Activated CD4-positive, alpha-beta T cell treated with anti-CD3 and anti-CD28 coated beads, Interleukin-2, amount 50 U/mL, for 48 hours (primary cell): ENCODE measurements at places on chromosomes 4 and X.

DNA sequence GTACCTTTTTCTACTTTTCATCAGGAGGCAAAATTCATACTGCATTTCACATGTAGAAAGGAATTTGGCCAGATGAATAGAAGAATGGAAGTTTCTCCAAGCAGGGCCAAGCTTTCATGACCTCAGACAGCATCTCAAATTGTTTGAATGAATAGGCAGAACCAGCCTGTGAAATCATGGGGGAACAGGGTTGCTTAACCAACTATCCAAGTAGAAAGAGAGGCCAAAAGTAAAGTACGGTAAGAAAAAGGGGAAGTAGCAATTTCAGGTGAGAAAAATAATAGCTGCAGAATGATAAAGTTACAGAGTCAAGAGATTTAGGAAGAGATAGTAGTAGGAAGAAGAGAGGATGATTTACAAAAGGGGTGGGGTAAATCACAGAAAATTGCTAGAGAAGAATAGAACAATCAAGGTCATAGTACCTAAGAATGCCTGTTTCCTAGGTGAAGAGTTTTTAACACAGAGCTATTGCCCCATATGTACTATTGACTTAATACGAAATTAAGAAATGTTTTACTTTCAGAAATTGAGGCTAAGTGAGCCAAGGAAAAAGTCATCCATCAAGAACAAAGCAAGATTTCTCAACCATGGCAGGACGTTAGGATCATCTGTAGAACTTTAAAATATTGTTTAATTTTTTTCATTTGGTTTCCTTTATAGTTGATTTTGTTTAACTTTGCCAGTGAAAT lies 177.1 kb upstream of the TET2 start:
- no peak for DNase-seq

- DNase-seq: no peak
Observed at GRCh38 chr4:796206-796605, 29.7 kb downstream of the CPLX1 start.

DNA sequence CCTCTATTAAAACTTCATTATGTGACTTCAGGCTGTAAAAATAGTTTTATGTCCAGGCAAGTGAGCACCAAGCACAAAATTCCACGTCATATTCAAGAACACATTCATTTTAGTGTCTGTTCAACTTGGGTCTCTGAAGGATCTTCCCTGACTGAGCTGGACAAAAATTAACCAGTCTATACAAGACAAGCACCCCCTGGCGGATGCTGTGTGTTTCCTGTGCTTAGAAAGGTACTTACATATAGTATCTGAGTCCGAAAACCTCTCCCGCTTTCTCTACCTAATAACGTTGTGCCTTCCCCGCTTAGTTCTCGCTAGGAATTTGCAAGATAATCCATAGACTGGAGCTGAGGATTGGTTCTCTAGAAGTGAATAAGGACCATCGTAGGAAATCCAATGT lies 2214.5 kb upstream of the TENM3 start:
- peak; percentile 5 for DNase-seq

- no peak for DNase-seq
Observed at GRCh38 chr4:109368661-109369060, 65.0 kb upstream of the SEC24B start.

- no peak for DNase-seq
Observed at GRCh38 chrX:74187211-74187610, 116.8 kb upstream of the ZCCHC13 start.

DNA sequence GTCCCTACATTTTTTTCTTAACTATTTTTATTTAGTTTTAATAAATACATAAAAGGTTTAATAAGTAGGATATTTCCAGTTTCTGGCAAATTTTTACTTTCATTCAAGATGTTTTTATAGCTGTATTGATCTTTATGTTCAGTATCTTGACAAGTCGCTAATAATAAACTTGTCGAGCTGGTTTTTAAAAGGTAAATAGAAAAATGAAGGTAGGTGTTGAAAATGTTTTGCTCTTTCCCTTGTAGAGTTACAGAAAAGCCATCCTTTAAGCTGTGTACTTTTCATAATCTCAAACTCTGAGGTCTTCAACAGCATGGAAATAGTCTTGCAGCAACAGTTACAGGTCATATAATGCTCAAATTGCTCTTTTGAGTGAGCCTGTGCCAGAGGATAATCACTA lies 52.6 kb downstream of the RS1 start:
- DNase-seq: no peak

GRCh38 chrX:72436010-72436409 lies 130.3 kb upstream of the CITED1 start:
- no peak for DNase-seq

DNA sequence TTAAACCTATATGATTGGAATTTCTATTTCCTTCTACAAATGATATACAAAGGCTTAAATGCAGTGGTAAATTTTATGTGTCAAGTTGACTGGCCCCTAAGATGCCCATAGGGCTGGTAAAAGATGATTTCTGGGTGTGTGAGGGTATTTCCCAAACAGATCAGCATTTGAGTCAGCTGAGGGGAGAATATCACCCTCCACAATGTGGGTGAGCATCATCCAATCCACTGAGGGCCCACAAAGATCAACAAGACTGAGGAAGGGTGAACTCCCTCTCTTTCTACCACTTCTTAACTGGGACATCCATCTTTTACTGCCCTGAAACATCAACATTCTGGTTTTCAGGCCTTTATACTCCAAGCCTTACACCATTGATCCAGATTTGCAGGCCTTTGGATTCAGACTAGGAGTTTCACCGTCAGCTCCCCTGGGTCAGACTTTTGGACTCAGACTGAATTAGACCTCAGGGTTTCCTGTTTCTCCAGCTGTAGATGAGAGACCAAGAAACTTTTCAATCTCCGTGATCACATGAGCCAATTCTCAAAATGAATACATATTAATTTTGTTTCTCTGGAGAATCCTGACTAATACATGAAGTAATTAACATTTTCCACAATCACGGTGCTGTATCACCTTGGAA lies 1020.7 kb upstream of the SLIT2 start:
- no peak for DNase-seq

GRCh38 chr4:159455675-159456237 lies 352.9 kb downstream of the RAPGEF2 start:
- DNase-seq: no peak

DNA sequence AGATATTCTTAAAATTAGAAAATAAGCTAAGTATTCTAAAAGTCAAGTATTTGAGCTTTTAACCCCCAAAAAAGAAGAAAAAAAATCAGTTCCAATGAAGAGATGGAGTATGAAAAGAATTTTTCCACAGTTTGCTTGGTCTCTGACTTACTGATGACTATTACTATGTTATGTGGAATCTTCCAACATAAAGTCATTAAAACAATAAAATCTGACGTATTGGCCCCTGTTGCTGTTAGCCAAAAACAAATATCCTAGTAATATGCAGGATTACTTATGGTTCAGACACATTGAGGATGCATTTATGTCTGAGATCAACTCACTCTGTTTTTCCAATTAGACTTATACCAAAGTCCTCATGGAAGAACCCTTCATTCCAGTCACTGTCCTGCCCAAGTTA lies 517.2 kb upstream of the ADGRL3 start:
- DNase-seq: no peak

- no peak for DNase-seq
Observed at GRCh38 chr4:52799813-52800212, 48.6 kb upstream of the ERVMER34-1 start.

DNA sequence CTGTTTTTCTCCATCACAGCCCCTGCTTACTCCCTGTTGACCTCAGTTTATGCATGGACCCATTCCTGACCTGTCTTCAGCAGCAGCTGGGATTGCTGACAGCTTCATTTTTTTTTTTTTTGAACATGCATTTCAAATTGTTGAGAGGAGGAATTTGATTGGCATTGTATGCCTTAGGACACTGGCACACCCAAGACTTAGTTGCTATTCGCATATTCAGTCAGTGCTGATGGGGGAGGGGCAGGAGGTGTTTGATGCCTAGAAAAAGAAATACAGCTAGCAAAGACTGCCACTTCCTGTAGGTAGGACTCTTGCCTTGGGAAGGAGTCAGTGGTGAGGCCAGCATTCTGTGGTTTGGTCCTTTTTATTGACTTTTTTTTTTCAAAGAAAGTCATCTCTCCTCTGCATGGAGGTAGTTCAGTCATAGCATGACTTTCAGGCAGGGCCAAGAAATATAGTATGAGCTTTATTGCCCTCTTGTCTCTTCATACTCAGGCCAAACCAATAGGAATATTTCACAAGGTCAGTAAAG lies 33.6 kb upstream of the XK start:
- DNase-seq: no peak

GRCh38 chr4:159540501-159540900 lies 437.6 kb downstream of the RAPGEF2 start:
- no peak for DNase-seq

DNA sequence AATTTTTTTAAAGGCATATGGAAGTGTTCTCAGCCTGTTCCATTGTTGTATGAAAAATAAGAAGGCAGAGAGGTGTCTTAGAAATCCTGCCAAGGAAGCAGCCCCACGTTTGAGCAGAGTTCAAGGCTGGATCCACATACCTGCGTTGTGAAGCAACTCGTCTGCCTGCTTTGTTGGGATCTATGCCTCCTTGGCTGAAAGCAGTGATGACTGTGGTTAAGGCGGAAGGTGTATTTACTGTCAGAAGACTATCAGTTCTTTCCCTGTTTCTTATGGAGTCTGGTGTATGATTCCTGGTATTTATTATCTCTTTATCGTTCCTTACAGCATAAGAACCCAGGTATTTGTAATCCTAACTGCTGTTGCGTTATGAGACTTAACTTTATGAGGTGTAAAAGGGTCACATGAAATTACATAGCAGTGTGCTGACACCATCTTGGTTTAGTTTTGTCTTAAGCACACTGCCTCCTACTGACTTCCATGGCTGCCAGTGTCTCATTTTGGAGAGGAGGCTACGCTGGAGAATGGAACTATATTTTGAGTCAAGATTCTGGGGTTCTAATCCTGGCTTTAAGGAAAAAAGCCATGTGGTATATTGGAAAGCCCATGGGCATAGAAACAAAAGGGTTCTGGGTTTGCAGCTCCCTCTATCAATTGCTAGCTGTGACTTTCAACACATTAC lies 3.1 kb upstream of the MSMO1 start:
- DNase-seq: no peak

DNA sequence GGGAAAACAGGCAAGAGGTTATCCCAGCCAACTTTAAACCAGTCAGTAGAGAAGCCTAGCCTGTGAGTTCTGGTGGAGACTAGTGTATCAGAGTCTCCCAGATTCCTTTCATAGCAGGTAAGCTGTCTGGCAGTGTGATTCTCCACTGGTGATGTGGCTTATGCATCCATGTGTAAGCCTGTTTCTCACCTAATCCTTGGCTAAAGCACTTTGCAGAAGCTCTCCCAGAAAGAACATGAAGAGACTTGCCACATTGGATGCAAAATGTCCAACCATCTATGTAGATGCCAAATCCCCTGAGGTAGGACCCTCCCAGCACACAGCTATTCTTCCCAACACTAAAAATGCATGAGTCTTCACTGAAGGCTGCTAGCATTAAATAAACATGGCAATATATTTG lies 111.7 kb downstream of the CHRNA9 start:
- DNase-seq: no peak

GRCh38 chrX:55489314-55490009 lies at the start of gene USP51:
Gene USP51, minus strand, starts transcription at chrX:55489848. Its CDS starts 909 bp downstream, at chrX:55488939.
- DNase-seq: peak; percentile 9
